Foreskin melanocyte (primary cell): ENCODE measurements at places on chromosomes 5 and 9.
A peak's percentile ranks its signal among the peaks of the same experiment; 100 is the strongest.

GRCh38 chr5:137921931-137922330 lies 32.7 kb downstream of the PKD2L2 start:
- peak; percentile 38 for DNase-seq

DNA sequence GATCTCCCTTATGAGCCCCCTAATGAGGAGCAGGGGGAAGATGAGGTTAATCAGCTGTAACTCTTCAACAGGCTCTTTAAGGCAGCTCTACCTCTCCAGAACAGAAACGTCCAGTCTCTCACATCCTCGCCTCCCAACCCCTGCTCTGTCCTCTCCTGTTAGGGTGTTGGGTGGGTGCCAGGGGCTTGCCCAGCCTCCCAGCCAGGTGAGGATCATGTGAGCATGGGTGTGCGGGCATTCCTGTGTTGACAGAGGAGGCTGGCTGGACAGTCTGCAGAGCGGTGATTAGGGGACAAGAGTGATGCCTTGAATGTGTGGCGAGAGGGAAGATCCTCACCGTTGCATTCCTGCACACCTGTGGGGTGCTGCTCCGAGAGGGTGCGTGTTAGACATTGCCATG lies 51.7 kb downstream of the CCDC180 start:
- DNase-seq = no peak

DNA sequence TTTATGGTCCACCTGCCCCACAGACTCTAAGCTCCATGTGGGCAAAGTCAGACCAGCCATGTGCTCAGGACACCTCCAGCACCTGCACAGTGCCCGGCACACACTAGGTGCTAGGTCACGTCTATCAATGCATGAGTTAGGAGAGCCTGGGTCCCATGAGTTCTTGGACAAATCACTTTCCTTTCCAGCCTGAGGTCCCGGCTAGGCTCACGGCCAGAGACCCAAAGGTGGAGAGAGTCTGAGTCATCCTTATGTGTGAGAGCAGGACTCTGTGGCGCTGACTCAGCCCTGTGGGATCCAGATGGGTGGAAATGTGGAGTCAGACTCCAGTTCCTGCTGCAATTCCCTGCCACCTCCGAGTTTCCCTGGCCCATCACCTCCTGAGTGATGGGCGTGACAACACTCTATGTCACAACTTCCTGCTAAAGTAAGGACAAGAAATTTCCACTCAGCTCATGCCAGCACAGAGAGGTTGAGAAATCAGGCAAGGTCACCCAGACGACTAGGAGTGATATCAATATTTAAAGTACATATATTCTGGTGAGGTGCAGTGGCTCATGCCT lies 2.5 kb upstream of the ST6GALNAC4 start:
- DNase-seq = no peak

GRCh38 chr5:157944077-157944633 lies 85.2 kb upstream of the CLINT1 start:
- DNase-seq = no peak

GRCh38 chr5:32352685-32353084 lies 39.9 kb upstream of the MTMR12 start:
- no peak for DNase-seq

DNA sequence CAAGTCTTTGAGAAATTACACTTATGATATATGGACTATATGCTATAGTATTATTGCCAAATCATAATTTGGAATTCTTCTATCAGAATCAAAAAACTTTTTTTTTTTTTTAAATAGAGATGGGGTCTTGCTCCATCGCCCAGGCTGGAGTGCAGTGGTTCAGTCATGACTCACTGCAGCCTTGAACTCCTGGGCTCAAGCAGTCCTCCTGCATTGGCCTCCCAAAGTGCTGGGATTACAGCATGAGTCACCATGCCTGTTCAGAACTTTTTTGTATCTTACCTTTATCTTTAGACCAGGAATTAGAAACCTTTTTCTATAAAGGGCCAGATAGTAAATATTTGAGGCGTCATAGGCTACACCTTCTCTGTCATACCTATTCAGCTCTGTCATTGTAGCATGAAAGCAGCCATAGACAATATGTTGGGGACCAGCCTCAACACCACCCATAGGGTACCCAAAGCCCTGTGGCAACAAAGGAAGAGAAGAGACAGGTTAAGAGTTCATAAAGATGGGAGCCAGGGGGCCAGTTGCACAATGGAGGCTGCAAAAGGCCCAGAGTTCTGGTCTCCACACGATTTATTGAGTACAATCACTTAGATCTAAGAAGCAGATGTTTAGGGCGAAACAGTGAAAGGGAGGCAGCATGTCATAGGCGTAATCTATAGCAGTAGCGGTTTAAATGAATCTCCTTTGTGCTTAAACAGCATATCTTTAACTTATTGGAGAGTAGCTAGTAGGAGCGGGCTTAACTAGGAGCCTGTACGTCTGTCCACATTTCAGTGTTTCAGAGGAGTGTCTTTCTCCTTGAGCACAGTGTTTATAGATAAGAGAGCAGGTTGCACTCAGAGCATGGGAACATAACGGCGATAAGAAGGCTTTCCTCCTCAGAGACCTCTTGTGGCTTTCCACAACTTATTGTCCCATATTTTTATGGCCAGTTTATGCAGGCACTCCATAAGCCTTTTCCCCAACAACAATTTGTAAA lies 12.5 kb downstream of the ECM2 start:
- no peak for DNase-seq

- no peak for DNase-seq
Observed at GRCh38 chr9:14075218-14075617, 238.7 kb downstream of the NFIB start.

DNA sequence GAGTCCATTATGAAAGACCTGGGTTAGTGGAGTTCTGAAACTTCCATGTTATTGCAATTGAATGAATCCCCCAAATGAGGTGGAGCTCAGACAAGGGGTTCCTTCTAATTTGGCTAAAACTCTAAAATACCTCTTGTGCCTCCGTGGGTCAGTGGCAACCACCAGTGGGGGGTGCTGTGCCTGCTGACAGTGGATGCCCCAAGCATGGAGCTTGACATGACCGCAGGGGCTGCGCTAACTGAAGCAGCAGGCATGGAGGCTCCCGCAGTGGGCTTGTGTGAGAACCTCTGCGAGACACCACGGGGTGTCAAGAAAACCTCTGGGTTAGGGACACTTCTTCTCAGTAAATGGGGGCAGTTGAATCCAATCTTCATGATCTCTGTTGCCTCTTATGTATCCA lies 200.5 kb downstream of the DRD1 start:
- no peak for DNase-seq

DNA sequence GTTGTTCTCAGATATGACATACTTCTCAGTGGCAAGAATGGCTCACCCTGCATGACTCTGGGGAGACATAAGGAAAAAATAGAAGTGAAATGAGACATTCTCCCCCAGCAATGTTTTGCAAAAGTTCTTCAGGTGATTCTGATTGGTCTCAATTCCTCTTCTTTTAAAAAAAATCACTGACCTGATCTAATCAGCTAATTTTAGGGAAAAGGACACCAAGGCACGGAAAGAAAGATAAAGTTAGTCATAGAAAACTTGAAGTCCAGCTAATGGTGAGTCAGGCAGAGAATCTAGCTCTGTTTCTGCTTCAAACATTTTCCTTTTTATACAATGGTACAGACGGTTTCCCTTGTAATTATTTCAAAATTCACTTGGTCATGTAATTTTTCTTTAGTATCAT lies 1018.9 kb upstream of the ARRDC3 start:
- no peak for DNase-seq

- DNase-seq = no peak
Observed at GRCh38 chr9:133772581-133772980, 34.4 kb upstream of the SARDH start.

- DNase-seq = no peak
Observed at GRCh38 chr5:53556001-53556400, 4.4 kb upstream of the NDUFS4 start.

- DNase-seq = no peak
Observed at GRCh38 chr9:133054966-133055365, 6.8 kb upstream of the CEL start.

DNA sequence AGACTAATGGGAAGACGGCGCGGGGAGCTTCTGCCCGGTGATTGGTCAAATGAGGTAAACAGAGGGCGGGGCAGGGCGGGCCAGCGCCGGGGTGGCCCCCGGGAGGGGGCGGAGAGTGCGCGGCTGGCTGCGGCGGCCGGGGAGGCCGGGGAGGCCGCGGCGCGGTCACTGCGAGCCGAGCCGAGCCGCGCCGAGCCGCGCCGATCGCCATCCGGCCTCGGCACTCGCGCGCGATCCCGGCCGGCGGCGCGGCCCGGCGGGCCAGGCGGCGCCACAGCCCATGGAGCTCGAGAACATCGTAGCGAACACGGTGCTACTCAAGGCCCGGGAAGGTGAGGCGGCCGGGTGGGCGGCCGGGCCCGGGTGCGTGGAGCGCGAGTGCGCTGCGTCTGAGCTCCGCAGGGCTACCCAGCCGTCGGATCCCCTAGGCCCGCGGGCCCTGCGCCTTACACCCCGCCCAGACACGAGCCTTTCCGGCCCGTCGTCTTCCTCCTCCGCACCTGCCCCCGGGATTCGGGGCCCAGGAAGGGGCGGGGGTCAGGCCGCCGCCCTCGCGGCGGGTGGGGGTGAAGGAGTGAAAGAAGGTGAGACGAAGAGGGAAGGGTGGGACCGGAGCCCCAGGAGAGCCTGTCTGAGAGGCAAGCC lies at the start of gene GRK6:
GRK6 (plus strand) TSS at position 111 of the 645 bp plus-strand sequence; CDS start at position 281, 170 bp downstream.
- no peak for DNase-seq

- no peak for DNase-seq
Observed at GRCh38 chr5:65070026-65070425, 301.3 kb downstream of the CWC27 start.

- DNase-seq = no peak
Observed at GRCh38 chr5:178426326-178427130, 163.7 kb downstream of the COL23A1 start.

- DNase-seq = no peak
Observed at GRCh38 chr5:59547731-59548130, 345.8 kb downstream of the PDE4D start.

DNA sequence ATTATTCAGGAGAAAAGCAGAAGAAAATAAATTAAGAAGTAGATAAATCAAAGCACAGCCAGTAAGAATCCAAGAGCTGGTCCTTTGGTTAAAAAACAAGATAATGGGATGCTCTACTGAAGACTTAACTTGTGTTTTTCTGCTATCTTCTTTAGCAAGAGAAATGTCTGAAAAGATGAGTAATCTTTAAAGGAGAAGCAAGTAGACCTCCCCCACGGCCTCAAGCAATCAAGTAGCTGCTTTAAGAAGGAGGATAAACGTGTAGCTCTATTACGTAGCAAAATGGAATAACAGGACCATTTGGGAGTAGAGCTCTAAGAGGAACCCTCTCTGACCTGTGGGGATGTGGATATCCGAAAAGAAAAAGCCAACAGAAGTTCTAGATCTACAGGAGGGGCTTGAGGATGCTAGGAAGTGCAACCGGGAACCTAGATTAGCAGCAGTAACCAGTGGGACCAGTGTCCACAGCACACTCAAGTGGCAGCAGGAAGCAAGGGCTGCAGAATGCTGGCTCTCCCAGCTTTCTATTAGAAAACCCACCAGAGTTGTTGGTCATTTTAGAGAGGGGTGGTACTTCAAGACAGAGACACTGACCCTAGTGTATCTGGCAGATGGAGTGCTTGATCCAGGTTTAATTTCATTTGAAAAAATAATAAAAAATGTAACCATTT lies 185.4 kb downstream of the GABBR2 start:
- DNase-seq = peak; percentile 8

- DNase-seq = no peak
Observed at GRCh38 chr9:132888151-132888550, 9.5 kb downstream of the SPACA9 start.

DNA sequence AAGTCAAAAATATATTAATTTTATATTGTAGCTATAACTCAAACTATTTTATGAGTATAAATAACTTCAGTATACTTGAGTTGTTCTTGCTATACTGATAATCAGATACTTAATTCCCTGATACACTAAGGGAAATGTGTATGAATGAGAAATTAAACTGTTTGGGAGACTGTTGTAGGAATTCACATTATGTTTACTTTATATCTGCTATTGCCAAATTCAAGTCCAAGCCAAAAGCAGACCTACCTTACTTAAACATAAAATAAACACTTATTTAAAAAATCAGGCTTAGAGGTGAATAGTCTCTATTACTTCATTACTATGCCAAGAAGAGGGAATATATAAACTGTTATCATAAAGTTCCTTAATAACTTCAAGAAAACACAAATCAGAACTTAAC lies 13.2 kb downstream of the NR3C1 start:
- no peak for DNase-seq

DNA sequence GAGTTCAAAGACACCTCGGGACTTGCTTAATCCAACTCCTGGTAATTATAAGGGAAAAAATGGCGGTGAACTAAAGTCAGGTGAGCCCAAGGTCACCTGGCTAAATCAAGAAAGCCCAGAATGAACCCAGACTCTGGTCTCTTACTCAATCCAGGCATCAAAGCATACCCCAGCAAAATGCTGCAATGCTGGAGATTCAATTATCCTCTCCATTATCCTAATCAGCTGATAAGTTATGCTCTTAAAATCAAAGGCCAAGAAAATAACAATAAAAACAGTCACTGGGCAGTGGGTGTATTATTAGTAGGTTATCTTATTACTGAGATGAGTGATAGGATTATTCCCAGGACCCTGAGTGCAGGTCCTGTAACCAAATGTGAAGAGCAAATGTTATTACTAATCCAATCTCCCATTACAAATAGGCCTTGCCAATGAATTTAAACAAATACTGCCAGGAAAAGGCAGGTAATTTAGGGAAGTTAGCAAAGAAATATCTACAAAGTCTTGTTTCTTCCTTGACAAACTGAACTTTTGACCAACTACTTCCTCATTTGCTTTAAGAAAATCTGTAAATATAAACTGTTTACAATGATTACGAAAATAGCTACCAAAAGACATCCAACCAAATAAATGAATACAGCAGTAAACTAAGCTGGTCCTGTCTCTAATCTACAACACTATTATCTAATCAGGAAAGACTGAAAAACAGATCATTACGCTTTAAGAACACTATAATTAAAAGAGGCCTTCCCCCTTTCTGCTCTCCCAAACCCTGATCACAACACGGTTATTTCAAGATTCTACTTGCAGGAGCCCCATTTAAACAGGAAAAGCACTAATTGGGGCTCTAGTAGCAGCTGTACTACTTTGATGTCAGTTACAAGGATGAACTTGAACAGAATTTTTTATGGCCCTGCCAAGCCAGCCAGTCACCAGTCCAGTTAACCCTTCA lies 103.2 kb downstream of the MED27 start:
- DNase-seq = no peak

DNA sequence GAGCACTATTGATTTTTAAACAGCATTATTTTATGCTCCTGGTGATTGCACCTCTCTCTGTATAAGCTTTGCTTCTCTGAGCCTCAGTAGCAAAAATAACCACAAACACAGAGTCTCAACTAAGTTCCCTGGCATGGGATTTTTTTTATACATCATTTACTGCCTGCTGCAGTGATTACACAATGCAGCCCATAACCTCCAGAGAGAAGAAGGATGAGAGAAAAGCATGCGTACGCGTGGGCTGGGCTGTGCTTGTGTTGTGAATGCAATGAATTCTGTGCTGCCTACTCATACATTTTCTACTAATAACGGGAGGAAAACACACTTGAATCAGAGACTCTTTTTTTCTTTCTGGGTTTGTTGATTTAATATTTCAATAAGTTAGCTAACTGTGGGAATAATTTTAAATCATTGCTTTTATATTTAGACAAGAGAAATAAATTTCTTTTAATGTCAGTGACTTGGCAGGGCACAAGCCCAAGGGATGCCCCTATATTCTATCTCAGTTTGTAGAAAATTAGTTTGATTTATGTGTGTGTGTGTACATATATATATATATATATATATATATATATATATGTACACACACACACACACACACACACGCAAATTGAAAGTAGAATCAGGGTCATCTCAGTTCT lies 351.5 kb downstream of the MED10 start:
- DNase-seq = no peak

GRCh38 chr9:70466976-70467561 lies 52.6 kb upstream of the KLF9 start:
- no peak for DNase-seq
